ENCODE measurements at places on chromosomes 4 and X. TPM values are rescaled to one million over a fixed set of nuclear protein-coding genes. Genes with fewer than 3 reads are reported as not detected.

Gene DSPP
- not detected for total RNA-seq

Gene UGDH
- 84.4 TPM for total RNA-seq

Gene XG
- not detected for total RNA-seq

Gene RGN
- total RNA-seq: 0.35 TPM

Gene NEXMIF
- total RNA-seq: under 0.01 TPM

Gene ASB12
- 2.0 TPM for total RNA-seq
